Stimulated activated CD4-positive, alpha-beta T cell treated with anti-CD3 and anti-CD28 coated beads, Interleukin-1b, Interleukin-23, amount 100 ng/mL, for 4 hours (primary cell): ENCODE measurements at places on chromosomes 4 and X.
A peak's percentile ranks its signal among the peaks of the same experiment; 100 is the strongest.

- no peak for DNase-seq
These were observed 165.9 kb downstream of the IL15 start for GRCh38 chr4:141802333-141802732.

DNA sequence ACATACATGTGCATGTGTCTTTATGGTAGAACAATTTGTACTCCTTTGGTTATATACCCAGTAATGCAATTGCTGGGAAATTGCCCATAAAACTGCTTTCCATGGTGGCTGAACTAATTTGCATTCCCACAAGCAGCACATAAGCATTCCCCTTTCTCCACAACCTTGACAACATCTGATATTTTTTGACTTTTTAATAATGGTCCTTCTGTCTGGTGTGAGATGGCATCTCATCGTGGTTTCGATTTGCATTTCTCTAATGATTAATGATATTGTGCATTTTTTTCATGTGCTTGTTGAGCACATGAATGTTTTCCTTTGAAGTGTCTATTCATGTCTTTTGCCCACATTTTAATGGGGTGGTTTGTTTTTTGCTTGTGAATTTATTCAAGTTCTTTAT, 166.0 kb downstream of the TMEM47 start:
- no peak for DNase-seq

DNA sequence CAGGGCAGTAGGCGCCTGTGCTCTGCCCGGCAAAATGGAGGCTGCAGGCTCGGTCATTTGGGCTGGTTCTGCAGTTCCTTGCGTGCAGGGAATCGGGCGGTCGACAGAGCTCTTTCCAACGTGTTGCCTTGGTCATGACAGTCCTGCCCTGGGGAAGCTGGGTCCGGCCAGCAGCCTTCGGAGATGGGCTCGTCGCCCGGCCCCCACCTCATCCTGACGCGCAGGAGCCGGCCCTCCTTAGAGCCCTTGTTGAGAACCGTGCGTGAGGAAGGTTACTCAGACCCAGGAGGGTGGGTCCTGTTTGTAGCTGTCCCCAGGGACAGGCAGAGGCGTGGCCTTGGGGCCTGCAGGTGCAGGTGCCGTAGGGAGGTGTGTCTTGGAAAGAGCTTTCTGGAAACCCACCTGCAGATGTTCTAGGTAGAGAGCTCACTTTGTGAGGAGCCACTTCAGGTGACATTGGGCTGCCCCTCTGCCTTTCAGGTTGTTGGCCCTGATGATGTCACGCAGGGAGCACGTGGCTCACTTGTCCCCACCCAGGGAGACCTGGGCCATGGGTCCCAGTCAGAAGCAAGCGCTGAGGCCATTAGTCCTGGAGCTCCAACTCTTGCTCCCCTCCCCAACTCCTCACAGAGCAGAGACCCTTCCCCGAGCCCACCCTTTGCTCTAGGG, 15.2 kb upstream of the HGFAC start:
- no peak for DNase-seq

GRCh38 chrX:97863261-97863660, 979.6 kb downstream of the RPA4 start:
- no peak for DNase-seq

GRCh38 chr4:123301923-123302322, 94.7 kb upstream of the SPRY1 start:
- no peak for DNase-seq

GRCh38 chr4:124647599-124647998, 64.9 kb downstream of the ANKRD50 start:
- DNase-seq, result no peak

- no peak for DNase-seq
These were observed 44.0 kb downstream of the OSTC start for GRCh38 chr4:108694423-108694822.

DNA sequence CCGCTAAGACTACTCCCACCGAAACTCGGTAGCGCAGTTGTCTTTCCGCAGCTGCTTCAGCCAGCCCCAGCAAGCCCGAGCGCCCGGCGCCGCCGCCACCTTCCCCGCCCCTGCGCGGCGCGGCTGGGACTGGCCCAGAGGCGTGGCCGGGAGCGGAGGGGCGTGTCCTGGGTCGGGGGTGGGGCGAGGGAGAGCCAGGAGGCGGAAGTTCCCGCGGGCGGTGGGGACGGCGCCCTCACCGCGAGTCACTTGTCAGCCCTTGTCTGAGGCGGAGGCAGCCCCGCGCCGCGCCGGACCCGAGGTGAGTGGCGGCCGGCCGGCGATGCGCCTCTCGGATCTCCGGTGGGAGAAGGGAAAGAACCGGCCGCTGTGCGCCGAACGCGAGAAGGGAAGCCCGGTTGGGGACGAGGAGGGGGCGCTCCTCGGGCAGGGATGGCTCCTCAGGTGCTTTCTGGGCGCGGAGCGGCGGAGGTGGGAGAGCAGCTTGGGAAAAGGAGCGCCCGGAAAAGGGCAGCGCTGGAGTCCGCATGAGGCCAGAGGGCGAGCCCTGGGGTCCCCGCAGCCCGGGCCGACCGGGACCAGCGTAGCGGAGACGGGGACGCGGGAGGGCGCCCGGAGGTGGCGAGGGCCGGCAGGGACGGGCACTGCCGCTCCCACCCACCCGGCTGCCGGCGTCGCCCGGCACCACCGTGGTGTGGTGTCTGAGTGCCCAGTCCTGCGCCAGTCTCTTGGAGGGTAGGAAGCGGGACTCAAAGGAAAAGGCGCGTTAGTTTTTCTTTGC, at the start of gene PDLIM5:
PDLIM5 (plus strand) TSS at position 248 of the 781 bp plus-strand sequence. CDS start 3,347 bp downstream, outside the sequence.
- DNase-seq, result peak; percentile 85

GRCh38 chr4:36303426-36304137, 22.2 kb downstream of the DTHD1 start:
- DNase-seq, result no peak
